Activated T-cell treated with anti-CD3 and anti-CD28 coated beads, Interleukin-2, amount 50 U/mL, for 1 hour (primary cell): ENCODE measurements at places on chromosomes 1 and 21.

DNA sequence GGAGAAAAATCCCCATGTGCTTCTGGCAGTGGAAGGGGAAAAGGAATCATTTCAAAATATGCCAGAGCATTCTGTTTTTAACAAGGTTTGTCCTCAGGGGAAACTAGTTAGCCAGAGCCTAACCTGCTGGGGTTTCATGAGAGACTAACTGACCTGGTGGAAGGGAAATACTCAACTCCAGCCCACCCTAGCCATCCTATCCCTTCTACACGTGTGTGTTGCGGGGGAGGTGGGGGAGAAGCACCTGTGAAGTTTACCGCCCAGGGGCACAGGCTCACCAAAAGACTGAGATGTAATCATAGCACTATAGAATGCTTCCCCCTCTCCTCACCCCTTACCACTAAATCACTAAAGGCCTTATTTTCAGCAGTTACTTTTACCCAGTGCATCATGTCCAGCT is 139.5 kb downstream of the GRIK3 start:
- no peak for DNase-seq

DNA sequence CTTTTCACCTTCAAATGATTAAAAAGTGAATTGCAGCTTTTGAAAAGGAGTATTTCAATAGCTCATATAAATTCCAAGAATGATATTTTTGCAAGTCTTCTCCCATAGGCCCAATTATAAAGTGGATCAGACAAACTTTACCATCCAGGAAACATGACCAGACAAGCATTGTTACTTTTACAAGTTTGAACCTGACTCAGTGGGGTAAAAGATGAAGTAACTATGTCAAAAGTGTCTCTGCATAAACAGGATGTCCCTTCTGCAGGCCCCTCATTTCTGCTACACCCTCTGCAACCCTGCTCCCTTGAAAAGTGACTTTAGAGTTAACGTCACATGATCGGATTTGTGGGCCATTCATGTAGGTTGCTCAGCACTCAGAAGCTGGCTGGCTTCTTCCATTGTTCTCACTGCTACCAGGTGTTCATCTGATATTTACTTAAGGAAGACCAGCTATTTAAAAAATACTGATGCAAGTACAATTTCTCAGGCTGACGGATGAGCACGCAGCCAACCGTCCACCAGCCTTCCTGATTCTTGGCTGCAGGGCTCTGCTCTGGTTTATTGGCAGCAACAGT is 32.3 kb downstream of the URB1 start:
- DNase-seq, result no peak

DNA sequence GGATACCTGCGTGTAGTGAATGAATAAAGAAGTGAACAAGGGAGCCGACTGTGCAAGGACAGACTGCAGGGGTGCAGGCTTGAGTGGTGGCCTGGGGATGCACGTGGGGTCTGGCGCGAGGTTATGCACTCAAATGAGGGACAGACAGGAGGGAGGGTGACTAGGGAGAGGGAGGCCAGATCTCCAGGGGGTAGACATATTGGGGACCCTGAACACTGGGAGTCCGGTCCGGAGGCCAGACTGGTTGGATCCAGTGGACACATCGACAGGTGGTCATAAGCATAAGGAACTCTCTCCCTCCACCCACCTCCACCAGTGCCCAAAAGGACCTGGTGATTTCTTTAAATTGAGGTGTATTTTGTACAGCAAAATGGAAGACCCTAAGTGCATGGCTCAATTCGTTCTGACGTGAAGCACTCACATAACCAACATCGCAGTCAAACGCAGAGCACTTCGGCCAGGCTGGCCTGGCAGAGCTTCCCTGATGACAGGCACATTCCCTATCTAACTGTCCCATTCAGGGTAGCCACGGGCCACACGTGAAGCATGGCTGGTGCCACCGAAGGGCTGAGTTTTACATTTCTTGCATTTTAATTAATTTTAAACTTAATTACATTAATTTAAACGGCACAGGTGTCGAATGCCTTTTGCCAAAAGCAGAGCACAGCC is 14.0 kb downstream of the WNT3A start:
- peak; percentile 4 for DNase-seq

DNA sequence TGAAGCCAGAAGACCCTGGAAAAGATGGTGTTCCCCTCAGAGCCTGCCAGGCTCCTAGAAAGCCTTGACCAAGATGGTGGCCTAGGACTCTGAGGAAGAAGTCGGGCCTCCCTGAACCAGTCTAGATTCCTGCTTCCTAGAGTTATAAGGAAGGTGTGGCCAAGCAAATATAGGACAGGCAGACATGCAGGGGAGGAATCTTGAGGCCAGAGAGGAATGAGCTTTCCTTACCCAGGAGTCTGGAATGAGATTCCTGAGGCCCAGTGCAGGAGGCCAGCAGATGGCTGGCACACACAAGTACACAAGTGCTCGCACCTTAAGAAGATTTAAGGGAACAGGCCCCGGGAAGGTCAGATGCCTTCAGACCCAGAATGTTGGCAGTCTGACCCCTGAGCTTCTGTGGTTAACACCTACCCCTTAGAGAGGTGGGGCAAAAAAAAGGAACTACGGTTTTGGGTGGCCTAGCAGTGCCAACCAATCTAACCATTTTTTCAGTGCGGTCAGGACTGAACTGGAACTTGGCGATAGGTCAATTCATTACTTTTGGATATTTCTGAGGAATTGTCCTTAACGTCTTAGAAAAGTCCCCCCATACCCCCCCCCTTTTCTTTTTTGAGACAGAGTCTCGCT is 73.3 kb downstream of the MDM4 start:
- no peak for DNase-seq

- no peak for DNase-seq
These were observed 17.8 kb downstream of the CAPZB start for GRCh38 chr1:19467199-19468187.

DNA sequence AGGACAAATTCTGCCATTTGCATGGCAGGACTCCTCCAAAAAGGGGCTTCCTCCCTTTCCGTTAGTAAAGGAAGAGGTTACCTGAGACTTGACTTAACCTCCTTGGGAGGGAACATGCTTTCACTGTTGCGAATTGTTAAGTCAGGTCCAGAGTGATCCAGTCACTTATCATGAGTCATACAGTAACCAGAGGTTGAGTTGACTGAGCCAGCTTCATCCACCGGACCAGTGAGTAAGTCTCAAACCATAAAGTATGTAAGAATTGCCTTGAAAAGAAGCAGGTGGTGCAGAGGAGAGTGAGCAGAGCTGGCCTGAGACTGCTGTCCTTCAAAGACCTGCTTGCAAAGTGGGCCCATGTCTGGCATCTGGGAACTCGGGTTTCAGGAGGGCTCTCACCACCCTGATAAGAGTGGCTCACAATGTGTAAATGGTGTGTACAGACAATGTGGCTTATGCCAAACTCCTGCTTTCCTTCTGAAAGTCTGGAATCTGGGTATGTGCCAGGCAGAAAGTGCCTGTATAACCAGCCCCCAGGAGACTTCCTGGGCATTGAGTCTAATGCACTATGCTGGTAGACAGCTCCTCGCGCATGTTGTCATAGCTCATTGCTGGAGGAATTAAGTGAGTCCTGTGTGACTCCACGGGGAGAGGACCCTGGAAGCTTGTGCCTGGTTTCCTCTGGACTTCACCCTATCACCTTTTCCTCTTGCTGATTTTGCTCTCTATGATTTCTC is 84.3 kb upstream of the KLHDC7A start:
- DNase-seq, result no peak

DNA sequence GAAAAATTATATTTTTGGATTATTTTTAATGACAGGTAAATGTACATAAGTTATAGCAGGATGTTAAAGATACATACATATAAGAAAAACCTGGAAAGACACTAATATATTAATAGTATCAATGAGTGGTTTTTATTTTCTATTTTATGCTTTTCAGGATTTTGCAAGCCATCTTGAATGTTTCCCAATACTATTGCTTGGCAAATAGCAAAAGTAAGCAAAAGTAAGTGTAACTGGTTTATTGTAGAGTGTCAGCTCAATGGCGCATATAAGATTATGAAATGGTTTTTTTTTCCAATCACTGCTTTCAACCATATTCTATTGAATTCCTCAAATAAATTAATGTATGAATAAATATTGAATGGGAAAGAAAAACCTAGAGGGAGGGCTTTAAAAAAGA is 36.4 kb downstream of the ZNF684 start:
- DNase-seq, result no peak
